ENCODE measurements at places on chromosomes 7 and 10.

GRCh38 chr10:25758041-25758457 lies 176.0 kb upstream of the MYO3A start:
- DNase-seq = no peak

DNA sequence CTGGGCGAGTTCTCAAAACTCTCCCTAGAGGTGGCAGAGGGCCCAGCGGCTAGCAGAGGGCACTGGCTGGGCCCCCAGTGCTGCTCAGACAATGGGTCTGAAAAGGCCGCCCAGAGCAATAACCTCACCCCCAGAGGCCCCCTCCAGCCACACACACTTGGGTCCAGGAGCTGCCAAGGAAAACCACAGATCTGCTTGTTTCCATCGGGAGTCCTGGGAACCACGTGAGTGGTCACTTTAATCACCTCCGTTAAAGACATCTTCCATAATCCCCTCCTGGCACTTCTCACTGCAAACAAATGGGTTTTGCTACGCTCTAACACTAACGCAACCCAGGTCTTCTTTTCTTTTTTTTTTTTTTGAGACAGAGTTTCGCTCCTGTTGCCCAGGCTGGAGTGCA lies 30.0 kb downstream of the NUDT1 start:
- no peak for DNase-seq

DNA sequence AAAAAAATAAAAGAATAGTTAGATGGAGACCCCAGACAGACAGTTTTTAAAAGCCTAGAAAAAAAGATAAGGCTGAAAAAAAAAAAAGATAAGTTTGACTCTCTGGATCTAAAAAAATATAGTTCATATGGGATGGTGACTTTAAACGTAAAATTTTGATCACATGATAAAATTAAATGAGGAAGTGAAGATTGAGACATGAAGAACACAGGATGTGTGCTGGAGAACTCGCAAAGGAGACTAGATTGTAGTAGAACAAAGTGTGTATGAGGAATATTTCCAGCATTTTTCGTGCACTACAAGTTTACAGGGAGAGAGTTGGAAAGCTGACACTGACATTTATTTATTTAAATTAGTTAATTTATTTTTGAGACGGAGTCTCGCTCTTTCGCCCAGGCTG lies 286.4 kb downstream of the PRPF18 start:
- no peak for DNase-seq

GRCh38 chr10:17847585-17848296 lies 38.6 kb downstream of the MRC1 start:
- no peak for DNase-seq

DNA sequence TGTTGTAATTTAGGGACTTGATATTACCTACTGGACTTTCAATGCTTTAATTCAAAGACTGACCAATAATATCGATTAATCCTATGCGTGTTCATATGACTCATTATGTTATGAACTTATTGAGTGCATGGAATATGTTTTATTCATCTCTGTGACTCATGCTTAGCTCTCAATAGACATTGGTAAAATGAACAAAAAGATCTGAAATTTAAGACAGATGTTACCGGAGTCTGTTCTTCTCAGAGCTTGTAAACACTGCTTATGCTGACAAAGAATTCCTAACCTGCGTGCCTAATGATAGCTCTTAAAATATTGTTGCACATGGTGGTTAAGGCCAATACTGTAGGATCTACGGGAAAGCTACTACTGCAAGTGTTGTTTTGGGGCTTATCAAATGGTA lies 131.5 kb upstream of the ACBD5 start:
- DNase-seq = no peak

GRCh38 chr7:39127058-39127457 lies 149.3 kb downstream of the POU6F2 start:
- no peak for DNase-seq

DNA sequence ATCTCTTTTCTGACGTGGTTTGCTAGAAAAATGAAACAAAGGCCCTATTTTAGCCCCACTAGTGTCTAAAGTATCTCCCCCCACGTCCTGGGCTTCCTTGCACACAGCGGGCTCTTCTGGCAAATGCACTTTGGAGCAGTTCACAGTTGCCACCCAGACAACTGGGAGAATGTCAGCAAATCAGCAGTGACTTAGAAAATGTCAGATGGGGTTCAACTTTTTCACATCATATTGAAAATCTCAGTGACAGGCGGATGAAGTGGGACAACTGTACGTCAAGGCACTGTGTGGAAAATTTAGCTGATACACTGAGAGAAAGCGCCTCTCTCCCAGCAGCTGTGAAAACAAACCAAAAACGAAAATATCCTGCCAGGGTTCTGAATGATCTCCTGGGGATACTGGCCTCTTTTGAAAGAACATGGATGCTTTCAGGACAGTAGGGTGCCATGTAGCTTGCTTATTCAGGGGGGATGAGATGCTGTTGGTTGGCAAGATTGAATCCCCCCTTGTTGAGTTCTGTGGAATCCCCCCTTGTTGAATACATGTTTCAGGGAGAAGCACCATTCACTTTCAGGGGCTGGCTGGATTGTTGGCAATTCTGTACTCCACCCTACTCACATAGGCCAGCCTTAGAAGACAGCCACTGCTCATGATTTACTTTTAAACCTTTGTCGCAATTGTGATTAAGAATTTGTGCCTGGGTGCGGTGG lies 372.8 kb upstream of the CELF2 start:
- no peak for DNase-seq

- DNase-seq = no peak
These were observed 138.1 kb downstream of the RELN start for GRCh38 chr7:103851357-103851756.

GRCh38 chr7:156665101-156665500 lies 24.5 kb downstream of the RNF32 start:
- DNase-seq = no peak

DNA sequence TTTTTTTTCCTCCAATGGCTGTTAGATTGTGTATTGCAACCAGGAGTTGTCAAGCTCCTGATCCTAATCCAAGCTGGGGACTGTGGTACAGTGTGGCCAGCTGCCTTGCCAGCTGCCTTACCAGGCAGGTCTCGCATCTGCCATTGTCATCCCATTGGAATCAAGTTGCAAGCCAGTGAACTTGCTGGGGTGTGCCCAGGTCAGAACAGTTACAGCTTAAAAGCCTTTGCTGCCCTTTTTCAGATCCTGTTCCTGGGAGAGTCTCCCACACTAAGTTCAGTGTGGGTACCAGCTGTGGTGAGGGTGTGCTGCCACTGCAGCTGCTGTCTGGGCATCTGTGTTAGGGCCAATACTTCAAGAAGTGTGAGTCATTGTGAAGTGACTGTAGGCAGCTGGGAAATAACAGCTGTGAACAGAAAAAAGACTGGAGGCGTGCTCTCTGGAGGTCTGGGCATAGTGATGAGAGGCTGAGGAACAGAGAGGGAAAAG lies 72.8 kb downstream of the CCNY start:
- DNase-seq = no peak

DNA sequence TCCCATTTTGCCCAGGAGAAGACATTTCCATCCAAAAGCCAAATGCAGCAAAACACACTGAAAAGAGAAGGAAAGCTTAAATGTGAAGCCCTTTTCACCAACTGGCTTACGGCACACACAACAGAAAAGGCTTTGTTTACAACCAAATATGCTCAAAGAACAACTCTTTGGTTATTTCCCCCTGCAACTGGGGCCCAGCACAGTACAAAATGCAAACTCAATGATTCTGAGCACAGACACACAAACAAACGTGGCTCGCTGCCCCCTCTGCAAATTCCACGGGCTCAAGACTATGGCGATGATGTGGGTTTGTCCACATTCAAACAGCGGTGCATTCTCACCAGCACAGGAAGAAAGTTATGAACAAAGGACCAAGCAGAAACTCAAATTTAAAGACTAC lies 5.3 kb downstream of the CPXM2 start:
- DNase-seq = no peak

GRCh38 chr7:136086712-136087111 lies 109.6 kb upstream of the MTPN start:
- DNase-seq = no peak

DNA sequence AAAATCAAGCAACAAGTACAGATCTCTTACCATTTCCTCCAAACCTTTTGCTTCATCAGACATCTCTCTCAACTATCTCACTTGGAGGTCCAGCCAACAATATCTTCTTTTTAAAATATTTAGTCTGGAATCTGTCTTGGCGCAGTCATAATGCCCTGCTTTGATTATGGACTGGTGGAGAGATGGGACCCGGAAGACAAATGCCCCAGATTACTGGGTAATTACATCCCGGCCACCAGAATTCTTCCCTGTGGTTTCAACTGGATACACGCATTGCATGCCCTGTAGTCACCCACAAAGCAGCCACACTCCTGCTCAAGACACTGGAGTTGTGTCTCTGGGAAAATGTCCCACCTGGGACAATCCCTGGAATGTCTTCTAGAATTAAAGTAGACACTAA lies 65.5 kb downstream of the BPGM start:
- DNase-seq = no peak

DNA sequence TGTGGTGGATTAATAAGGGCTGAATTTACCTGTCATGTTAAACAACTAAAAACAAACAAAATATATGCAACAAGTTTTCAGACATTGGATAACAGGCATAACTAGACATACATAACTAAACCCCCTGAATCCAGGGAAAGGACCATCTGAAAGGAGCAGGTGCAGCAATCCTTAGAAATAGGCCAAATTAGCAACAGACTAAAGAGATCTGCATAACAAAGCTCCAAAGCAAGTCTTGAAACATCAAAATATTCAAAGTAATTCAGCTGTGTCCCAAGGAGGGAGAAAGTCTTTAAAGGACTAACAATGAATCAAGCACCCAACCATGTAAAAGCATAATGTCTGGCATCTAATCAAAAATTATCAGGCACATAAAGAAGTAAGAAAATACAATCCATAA lies 475.1 kb downstream of the GRID1 start:
- DNase-seq = no peak

DNA sequence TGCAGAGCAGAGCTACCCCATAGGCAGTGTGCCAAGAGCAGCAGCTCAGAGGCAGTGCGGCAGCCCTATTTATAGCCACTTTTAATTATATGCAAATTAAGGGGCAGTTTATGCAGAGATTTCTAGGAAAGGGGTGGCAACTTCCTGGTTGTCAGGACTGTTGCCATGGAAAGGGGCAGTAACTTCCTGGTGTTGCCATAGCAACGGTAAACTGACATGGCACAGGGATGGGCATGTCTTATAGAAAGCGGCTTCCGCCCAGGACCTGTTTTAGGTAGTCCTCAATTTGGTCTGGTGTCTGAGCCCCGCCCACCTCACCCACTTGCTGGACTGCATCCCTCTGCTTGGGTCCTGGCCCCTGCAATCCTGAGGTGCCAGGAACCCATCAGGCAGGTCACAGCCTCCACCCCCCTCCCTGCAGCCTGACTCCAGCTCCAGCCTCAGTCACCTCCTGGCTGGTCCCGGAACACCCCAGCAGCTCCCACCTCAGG lies 115.8 kb downstream of the TMEM130 start:
- DNase-seq = no peak

DNA sequence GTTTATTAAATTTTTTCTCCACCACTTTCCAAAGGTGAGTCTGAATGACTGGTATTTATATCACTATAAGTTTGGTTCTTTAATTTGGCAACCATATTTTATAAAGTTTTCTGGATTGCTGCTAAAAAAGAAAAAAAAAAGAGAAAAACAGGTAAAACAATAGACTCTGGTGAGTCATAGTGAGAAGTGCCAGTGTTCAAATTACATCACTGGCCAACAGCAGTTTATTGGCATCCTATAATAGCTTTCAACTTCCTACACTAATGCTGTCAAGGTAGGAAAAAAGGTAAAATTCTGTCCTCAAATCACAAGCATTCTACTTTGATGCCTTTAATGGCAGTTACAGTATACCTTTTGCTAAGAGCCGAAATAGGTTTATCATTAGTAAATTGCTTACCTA lies 808.8 kb downstream of the GRM8 start:
- DNase-seq = no peak

DNA sequence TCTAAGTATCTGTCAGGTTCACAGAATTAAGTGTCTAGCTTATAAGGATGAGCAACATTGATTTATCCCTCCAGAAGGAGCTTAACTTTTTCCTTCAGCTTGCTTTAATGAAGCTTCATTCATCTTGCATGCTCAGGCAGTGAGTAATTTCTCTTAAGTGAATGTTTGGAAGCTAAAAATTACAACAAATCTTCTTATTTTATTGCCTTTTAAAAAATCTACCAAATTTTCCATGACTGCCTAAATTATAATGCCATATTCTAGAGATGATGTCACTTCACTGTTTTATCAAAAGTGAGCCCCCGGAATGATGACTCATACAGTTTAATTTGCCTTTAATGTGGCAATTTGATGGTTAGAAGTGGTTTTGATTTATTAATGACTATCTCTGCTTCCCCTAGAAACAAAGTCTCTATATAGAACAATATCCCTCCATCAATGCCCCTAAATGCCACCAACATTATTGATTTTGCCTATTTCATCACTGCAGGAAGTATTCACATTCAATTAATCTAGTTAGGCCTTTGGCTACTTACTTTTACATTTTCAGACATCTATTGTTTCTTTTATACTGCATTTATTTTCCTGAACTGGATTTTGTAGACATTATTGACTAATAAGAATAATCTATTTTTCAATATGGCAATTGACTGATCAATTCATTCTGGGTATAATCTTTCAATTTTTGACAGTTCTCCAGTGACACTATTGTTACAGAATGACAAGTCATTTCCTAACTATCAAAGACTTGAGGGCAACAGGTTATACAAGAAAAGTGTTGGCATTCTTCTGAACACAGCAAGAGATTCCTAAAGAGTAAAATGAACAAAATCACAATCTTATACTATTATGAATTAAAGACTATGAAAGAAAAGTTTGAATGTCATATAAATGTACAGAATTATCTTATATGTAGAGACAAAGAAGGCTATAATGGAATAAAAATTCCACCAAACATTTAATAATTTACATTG lies 139.3 kb upstream of the ODAD2 start:
- DNase-seq = no peak

DNA sequence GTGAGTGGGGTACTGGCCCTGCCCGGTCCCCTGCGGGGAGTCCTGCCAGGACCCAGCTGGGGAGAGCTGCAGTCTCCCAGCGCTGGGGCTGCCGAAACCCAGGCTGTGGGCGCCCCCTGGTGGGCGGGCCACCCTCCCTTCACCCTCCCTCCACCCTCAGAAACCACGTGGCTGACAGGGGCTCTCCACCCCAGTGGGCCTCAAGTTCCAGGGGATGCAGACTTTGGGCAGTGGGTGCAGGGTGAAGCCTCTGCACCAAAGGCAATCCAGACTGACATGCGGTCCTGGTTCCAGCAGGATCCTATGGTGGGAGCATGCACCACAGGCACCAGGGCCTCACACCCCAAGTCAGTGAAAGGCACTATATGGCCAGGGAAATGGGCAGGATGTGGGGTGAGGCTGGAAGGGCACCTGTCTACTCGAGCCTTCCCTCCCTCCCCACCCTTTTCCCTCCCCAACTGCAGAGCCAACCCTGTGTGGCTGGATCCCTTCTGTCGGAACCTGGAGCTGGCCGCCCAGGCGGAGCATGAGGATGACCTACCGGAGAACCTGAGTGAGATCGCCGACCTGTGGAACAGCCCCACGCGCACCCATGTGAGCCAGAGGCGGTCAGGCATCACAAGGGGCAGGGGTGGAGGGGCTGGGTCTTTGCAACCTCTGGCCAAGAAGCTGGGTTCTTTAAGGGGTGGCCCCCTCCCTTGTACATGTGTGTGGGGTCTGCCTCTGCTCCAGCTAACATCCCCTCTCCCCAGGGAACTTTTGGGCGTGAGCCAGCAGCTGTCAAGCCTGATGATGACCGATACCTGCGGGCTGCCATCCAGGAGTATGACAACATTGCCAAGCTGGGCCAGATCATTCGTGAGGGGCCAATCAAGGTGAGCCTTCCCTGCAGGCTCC lies 38.8 kb downstream of the PSAP start:
- DNase-seq = peak; percentile 79

GRCh38 chr7:41007351-41007751 lies 695.5 kb downstream of the INHBA start:
- DNase-seq = no peak
